Activated naive CD8-positive, alpha-beta T cell treated with anti-CD3 and anti-CD28 coated beads, Interleukin-2, amount 10 ng/mL, durations not matched to agents 7 days and 5 days (primary cell): ENCODE measurements at places on chromosomes 16 and 17. TPM values are rescaled to one million over a fixed set of nuclear protein-coding genes. Genes with fewer than 3 reads are reported as not detected.

GNPTG gene
- total RNA-seq = 43.2 TPM

DNA sequence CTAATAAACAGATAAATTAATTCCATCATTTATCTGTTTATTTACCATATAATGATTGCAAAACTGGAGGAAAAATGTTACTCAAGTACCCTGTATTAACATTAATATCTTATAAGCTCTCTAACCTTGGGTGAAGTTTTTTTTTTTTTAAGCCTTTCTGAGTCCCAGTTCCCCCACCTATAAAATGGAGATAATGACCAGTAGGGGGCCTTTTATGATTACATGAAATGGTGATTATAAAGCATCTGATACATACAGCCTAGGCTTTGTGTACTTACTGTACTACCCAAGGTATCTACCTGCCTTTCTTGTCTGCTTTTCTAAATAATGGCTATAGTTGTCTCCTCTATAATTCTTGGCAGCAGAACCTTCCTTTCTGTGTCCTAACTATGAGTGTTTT, 22.6 kb downstream of the LRRC36 start:
- DNase-seq = no peak

- DNase-seq = no peak
These were observed 4.1 kb downstream of the SLC7A6OS start for GRCh38 chr16:68306633-68307032.

CHP2 gene
- total RNA-seq = not detected

- DNase-seq = no peak
These were observed 167.5 kb downstream of the PRKCA start for GRCh38 chr17:66469890-66470289.

- DNase-seq = no peak
These were observed 375.7 kb upstream of the CDH11 start for GRCh38 chr16:65497571-65497970.

TP53TG3B gene
- not detected for total RNA-seq

MAPT gene
- 0.69 TPM for total RNA-seq
